Inflammatory macrophage treated with lipopolysaccharide for 1 hour (primary cell): ENCODE measurements at places on chromosomes 11 and 22.

- DNase-seq: no peak
Measured at GRCh38 chr22:16949561-16949960, 58.5 kb downstream of the GAB4 start.

GRCh38 chr11:126698576-126698975 lies 302.0 kb downstream of the KIRREL3 start:
- DNase-seq: no peak

GRCh38 chr11:117876059-117876340 lies 458 bp downstream of the FXYD6 start:
- no peak for DNase-seq

DNA sequence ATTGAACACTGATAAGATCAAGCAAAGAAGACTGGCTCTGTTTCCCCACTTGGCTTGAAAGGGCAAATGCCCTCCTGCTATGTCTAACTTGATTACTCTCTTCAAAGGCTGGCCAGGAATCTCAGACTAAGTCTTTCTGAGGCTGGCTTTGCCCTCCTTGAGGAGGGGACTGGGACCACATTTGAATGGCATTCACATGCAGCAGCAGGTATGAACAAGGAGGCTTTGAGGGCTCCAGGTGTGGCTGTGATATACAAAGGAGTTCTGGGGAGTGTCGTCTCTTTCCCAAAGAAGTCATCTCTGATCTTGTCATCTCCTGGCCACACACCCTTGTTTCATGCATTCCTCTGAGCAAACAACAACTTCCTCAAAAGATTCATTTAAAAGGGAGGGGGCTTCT lies 130.8 kb downstream of the ARL14EP start:
- DNase-seq: no peak

DNA sequence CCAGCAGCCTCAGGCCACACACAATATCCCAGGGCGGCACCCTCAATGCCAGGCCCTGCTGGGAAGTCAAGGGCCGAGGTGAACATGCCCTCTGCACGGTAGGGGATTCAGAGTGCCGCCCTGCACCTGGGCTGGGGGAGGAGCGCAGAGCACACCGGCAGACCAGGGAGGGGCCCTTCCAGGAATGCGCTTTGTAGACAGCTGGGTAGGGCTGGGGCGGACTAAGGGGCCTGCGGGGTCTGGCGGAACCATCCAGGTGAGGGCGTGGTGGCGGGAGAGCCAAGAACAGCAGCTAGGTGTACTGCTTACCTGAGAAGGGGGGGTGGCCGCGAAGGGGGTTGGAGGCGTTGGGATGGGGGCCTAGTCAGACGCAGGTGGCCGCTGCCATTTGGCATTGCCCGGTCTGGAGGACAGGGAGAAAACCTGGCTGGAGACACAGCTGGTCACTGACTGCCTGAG lies 26.0 kb downstream of the DUSP8 start:
- no peak for DNase-seq

GRCh38 chr11:16713594-16713993 lies 24.9 kb upstream of the C11orf58 start:
- DNase-seq: no peak

DNA sequence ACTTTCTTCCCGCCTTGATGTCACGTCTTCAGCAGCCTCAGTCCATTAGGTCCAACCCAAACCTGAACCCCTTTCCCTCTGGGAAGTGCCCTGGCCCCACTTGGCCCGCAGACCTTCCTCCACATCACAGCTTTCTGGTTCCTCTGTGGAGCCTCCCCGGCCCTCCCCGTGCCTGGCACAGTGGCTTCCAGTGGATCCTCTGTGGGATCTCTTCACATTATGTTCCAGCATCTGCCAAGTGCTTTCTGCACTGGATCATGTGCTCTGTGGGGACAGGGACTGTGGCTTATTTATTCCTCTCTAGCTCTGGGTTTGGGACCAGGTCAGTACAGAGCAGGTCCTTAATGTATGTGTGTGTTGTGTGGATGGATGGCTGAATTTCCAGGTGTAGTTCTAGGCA lies 30.9 kb downstream of the POLR3H start:
- no peak for DNase-seq

DNA sequence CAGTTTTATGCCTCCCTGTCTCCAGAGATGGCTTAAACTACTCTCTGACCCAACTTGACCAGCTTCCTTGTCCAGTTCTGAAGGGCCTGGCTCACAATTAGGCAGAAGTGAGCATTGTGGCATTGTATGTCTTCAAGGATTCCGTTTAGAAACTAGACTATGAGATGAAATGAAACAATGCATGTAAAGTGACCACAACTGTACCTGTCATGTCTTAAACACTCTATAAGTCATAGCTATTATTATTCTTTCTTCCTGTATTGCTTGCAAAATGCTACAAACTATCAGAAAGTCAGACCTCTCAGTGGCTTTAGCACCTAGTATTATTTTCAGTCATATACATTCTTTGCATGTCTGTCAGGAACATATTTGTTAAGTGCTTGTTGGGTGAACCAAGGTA lies 127.9 kb upstream of the MTMR2 start:
- no peak for DNase-seq

DNA sequence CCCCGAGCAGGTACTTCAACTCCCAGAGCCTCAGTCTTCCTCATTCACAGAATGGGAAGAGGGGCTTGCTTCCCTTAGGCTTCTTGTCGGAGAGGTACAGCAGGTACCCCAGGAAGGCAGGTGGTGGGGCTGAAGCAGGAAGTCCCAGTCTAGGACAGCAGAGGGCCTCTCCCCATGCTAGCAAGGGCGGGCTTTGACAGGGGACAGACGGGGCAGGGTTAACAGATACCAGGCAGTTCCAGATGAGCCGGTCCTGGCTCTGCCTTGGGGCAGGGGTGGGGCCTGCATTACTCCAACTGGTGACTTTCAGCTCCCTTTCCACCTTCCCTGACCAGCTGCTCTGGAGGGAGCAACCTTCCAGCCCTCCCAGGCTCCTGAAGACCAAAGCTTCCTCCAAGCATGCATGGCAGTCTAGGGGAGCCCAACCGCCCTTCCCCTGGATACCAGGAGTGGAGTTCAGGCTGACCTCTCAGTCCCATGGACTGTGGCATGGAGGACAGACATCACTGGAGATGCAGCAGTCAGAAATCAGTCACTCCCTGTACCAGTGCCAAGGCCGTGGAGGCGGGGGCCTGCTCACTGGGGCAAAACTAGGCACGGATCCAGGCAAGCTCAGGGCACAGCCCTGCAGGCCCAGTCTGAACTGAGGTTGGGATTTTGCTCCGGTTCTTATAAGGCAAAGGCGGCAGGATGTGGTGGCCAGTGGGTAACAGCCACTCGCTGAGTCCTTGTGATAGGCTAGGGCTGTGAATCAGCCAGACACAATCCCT lies 60.5 kb downstream of the NAT10 start:
- no peak for DNase-seq

- DNase-seq: no peak
Measured at GRCh38 chr11:16347928-16348685, 8.2 kb downstream of the SOX6 start.

- DNase-seq: no peak
Measured at GRCh38 chr11:102230911-102231310, 86.4 kb upstream of the BIRC3 start.

GRCh38 chr11:111945198-111945597 lies 8.1 kb downstream of the DIXDC1 start:
- no peak for DNase-seq

DNA sequence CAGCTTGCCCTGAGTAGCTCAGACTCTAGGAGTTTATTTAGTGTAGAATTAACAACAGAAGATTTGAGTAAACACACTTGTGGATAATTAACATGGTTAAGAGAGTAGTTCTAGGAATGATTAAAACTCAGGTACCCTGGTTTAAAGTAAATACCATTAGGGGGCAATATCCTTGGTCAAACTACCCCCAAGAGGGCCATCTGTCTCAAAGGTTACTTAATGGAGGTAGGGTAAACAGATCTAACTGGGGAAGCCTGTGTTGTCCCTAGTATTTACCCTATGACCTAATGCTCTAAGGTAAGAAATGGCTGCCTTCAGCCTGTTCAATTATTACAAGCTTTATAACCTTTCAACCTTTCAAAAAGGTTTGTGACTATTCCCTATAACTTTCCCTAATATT lies 10.6 kb upstream of the GLYATL1 start:
- DNase-seq: no peak

DNA sequence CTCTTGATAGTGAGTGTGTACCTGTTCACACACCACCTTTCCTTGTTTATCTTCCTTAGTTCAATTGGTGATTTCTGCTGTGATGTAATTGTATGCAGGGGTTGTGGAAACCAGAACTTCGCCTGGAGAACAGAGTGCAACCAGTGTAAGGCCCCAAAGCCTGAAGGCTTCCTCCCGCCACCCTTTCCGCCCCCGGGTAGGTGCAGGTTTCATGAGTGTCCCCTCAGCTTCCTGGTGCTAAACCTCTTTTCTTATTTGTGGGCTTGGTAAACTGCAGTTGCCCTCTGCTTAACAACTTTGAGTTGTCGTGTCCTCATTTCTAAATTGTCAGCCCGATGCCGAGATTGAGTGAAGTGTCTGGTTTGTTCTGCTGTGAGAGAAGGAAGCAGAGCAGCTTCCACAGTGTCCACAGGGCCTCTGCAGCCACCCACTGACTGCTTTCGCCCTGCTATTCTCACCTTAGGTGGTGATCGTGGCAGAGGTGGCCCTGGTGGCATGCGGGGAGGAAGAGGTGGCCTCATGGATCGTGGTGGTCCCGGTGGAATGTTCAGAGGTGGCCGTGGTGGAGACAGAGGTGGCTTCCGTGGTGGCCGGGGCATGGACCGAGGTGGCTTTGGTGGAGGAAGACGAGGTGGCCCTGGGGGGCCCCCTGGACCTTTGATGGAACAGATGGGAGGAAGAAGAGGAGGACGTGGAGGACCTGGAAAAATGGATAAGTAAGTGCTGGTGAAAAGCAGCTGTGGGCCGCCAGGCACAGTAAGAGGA lies 7.1 kb upstream of the GAS2L1 start:
- DNase-seq: no peak

DNA sequence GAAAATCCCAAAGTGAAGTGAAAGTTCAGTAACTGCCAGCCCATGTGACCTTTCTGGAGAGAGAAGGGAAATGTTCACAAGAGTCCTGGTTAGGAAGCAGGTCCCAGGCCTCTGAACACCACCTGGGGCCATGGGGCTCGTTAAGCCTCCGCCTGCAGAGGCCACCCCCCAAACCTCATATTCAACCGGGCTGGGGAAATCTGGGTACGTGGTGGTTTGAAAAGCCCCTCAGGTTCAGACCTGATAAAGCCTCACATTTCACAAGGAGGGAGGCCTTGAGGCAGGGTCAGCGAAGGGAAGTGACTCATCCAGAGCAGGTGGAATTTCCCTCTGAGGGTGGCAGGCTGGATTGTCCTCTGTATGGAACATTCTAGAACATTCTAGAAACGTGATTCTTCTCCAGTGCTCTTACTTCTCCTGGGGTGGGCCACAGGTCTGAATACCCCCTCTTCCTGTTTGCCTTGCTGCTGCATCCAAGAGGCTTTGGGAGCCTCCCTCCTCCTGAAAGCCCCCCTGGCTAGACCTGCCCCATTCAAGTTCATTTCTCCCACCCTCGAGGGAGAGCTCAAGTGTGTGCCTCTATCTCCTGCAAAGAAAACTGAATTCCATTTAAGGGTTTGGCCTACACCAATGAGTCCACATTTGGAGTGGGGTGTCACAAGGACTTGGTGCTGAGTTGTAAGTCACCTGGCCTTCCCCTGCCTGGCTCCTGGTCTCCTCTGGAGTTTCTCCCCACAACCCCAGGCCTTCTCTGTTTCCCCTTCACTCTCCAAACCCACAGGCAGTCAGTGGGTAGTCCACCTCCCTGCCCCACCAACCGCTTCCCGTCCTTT lies 6.3 kb downstream of the FXYD2 start:
- DNase-seq: peak; percentile 80

GRCh38 chr22:23775779-23776375 lies 3.2 kb downstream of the MMP11 start:
- DNase-seq: no peak

DNA sequence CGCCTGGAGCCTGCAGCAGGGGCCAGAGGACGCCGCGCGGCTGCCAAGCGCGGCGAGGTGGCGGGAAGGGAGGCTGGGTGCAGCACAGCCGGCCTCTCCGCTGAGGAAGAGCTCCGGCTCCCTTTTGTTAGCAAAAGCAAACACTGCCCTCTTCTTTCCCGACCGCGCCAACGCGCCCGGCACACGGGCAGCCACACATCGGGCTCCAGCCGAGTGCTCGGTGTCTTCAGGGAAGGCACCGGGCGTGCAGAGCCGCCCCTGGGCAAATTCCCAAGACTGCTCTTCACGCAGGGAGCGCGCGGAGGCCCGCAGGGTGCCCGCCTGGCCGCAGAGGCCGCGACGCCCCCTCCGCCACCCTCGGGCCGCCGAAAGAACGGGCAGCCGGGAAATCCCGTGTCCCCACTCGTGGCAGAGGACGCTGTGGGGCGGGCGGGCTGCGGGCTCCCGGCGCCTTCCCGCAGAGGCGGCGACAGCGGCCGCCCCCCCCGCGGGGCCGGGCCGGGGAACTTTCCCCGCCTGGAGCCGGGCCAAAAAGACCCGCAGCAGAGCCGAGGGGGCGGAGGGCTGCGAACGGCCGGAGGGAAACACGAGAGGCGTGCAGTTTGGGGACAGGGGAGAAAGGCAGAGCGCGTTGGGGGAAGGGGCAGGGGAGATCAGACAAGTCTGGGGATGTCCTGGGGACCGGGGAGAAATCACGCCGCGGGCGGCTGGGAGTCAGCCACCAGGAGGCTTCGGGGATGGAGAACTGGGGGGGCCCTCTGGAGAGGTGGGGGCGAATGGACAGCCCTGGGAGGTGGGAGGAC lies 931 bp downstream of the CADM1 start:
- DNase-seq: peak; percentile 15

DNA sequence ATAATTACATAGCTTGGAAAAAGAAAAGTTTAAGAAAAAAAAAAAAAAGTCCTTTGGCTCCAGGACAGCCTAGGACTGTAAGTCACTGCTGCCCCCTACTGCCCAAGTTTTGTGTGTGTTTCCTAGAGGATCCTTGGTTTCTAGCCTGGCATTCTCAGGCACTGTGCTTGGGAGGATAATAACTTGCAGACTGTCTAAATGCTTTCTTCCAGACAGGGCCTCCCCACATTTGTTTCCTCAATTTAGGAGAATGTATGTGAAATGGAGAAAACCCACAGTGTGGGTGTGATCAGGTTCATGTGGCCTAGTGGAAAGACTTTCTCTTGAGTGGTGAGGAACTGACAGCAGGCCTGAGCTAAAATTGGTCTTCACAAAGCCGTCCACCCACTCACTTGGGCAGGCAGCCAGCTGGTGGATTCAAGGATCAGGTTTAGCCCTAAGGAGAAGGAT lies 191.0 kb downstream of the NAV2 start:
- DNase-seq: peak; percentile 75

DNA sequence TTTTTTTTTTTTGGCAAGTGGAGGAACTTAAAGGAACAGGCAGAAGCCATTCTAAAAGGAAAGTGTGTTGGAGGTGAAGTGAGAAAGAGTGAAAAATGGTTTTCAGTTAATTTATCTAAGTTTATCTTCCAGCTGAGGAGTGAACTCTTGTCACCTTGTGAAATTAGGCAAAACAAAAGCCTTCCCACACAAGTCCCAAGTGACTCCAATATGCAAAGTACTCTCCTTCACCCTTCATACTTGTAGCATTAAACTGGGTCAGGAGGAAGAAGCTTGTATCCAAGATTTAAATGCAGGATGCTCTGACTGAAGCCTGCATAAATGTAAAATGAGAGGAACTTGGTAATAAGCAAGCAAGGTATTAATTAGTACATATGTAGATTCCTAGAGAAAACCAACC lies 796.8 kb downstream of the DLG2 start:
- DNase-seq: no peak

- DNase-seq: peak; percentile 88
Measured at GRCh38 chr22:20867179-20868024, 8.6 kb downstream of the SNAP29 start.
